ENCODE measurements at places on chromosomes 1 and 21.

- no peak for DNase-seq
These were observed 20.0 kb downstream of the CCDC185 start for GRCh38 chr1:223413216-223413615.

GRCh38 chr1:7630378-7630777 is 140.7 kb upstream of the VAMP3 start:
- DNase-seq = no peak

GRCh38 chr1:36871146-36871971 is 163.0 kb downstream of the GRIK3 start:
- DNase-seq = no peak

DNA sequence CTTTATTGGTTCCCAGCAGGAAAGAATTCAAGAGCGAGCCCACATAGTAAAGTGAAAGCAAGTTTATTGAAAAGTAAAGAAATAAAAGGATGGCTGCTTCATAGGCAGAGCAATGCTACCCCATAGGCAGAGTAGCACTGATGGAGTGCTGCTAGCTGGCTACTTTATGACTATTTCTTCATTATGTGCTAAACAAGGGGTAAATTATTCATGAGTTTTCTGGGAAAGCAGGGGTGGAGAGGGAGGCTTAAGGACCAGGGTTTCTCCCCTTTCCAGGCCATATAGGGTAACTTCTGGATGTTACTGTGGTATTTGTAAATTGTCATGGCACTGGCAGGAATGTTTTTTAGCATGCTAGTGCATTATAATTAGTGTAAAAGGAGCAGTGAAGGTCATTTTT is 1271.4 kb downstream of the KCNT2 start:
- DNase-seq = no peak

GRCh38 chr1:2914702-2915101 is 106.6 kb upstream of the ACTRT2 start:
- no peak for DNase-seq

DNA sequence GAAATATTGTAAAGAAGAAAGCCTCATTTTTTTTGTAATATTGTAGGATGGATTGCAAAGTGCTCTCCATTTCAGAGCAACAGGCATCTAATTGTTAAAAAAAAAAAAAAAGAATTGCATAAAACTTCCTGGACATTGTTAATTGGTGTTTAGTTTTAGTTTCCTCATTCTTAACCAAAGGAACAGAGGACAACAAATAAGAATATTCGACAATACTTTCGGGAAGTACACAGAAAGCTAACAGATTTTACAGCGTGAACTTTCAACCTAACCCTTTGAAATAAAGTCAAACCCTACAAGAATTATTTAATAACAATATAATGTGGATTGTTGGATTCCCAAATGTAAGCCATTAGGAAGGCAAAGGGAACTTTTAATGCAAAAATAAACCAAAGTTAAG is 284.4 kb downstream of the KCNT2 start:
- no peak for DNase-seq

All from KBM-7 (cell line).